Amniotic stem cell (primary cell): ENCODE measurements at places on chromosomes 2 and 18.

DNA sequence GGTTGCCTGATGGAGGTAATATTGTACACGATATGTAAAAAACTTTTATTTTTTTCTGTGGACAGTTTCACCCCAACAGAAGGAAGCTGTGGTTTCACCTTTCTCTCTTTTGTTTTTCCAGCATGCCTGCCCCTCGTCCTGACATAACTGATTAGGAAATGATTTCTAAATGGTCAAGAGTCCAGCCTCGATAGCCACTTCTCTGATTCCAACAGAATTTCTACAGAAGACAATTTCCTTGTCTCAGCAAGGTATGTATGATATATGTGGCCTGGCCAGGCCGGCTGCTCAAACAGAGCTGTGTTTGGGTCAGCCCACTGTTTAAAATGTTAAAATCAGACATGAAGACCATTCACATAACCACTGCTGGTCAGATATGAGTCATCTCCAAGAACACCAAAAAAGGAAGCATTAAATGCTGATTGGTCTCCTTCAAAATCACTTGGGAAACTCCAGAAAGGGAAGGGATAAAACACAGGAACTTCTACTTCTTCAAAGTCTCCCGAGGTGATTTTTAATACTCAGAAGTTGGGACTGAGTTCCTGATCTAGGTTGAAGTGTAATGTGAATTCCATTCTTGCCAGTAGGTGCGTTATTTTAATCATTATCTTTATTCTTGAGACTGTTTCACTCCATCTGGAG lies 22.3 kb downstream of the ATP8B1 start:
- DNase-seq, result peak; percentile 36

GRCh38 chr2:15334644-15335326 lies 226.3 kb downstream of the NBAS start:
- no peak for DNase-seq

DNA sequence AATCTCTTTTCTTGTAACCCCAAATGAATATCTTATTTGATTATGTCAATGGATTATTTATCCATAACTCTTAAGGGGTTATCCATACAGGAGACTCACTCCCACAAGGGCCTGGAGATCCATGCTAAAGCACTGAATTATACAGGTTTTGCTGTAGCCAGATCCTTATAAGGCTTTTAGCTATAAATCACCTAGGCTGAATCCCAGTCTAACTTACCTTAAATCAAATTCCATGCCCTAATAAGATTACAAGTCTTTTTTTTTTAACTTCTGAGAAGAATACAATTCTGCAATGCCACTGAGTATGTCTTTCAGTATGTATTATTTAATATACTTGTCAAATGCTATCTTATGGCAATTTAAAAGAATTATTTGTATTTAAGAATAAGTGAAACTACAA lies 340.5 kb downstream of the NBAS start:
- no peak for DNase-seq

DNA sequence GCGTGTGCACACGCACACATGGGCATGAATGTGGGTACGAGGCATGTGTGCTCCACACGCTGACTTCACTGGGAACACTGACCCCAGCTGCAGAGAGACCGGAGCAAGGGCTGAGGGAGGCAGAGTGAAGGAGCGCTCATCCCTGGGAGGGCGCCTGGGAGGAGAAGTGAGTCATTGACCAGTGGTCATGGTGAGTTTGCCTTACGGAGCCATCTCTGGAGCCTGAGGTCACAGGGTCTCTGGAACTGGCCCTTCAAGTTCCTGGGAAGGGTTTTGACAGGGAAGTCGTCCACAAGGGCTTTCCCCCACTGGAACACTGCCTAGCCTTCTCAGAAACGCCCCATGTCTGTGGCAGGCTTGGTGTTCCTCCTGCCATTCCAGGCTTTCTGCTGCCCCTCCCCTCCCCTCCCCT lies 14.3 kb upstream of the TMEM185B start:
- no peak for DNase-seq

GRCh38 chr2:36568516-36569246 lies 29.3 kb downstream of the FEZ2 start:
- DNase-seq, result no peak

DNA sequence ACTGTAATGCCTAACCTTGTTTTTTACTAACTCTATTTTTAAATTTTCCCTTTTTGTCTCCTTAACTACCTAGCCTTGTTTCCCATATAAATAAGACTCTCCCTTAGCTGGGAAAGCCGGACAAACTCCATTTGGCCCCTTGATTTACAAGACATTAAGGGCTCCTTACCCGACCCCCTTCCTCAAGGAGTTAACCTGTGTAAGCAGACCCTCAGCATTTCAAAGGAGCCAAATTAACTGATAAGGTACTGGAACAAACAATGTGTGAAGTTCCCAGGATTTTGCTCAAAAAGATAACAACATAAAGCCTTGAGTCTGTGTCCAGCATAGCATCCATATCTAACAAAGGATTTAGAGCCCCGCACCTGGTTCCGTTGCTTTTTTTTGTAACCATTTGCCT lies 59.6 kb upstream of the C2orf15 start:
- no peak for DNase-seq

GRCh38 chr2:25426326-25426725 lies 84.6 kb upstream of the DNMT3A start:
- DNase-seq, result no peak

DNA sequence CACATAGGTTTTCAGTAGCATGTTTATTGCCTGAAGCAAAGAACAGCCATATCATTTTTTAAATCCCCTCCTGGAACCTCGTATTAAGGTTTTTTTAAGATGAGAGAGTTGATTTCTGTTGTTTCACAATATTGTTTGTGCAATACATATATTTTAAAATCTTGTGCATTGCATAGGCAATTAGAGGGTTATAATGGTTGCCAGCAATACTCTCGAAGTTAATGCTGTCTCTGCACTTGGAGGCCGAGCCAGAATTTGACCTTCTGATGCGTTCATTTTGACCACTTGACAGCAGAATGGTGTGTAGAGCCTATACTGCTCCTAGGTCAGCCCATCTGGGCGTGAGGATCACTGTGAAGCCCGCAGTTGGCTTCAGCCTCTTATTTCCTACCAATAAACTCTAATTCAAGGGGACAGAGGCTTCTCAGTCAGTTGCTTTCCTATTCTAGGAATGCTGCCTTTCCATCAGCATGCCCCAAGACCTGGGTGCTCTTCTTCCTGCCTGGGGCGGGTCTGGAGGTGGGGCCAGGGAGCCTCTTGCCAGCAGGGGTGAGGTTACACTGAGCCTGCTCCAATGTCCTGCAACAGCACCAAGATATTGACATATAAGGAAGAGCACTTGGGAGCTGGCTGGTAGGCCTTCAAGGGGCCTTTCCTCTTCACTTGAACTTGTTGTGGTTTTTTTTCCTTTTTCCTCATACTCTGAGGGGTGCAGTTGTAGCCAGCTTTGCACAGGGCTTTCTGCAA lies 91.4 kb upstream of the BCL2L11 start:
- DNase-seq, result no peak

GRCh38 chr18:67428805-67429204 lies 87.7 kb downstream of the DSEL start:
- DNase-seq, result peak; percentile 52

GRCh38 chr2:120673571-120674061 lies 62.1 kb upstream of the GLI2 start:
- DNase-seq, result no peak

GRCh38 chr2:179049546-179050311 lies at the start of gene CCDC141:
CCDC141 (minus strand) TSS chr2:179050137; CDS start chr2:179049941, 196 bp downstream.
- DNase-seq, result no peak

DNA sequence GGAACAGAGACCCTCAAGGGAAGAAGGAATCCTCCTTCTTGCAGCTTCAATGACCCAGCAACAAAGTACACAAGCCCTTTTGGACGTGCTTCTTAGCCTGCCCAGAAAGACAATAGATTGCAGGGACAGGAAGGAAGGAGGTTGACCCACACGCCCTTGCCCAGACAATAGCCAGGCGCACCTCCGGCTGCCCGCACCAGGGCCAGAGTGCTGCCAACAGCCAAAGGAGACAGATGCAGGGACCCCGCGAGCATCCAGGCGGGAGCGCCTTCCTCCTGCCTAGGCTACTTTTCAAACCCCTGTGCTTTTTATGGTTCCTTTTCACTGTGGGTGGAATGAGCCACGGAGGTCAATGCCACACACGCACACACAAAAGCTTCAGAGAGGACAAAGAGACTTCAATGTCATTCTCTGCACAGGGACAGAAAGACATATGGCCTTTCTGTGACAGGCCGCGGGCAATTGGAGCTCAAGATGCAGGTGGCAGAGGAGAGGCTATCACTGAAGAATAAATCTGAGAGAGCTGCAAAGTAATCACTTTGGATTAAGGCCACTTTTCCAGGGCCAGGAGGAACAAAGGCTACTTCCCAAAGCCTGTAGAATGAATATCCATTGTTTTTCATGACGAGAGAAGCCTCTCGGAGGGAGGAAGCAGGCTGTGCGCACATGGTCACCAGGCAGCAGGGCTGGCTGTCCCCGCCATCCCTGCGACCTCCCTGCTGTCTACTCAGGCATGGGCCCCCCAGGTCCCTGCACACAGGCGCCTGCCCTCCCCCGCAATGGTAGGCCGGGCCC lies 300.6 kb downstream of the EIPR1 start:
- DNase-seq, result no peak

DNA sequence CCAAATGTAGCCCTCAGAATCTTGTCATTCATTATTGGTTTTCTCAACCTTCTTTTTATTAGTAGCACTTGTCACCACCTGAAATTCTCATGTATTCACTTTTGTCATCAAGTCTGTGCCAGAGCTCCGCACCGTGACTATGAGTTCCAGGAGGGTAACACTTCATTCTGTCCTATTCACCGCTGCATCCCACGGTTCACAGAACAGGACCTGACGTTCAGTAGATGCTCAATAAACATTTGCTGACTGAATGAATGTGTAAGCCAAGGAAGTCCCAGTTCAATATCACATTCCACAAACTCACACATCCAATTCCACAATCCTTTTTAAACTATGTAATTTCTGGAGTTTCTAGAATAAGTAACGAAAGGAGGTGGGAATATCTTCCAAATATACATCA lies 65.5 kb downstream of the MOGAT1 start:
- DNase-seq, result no peak

DNA sequence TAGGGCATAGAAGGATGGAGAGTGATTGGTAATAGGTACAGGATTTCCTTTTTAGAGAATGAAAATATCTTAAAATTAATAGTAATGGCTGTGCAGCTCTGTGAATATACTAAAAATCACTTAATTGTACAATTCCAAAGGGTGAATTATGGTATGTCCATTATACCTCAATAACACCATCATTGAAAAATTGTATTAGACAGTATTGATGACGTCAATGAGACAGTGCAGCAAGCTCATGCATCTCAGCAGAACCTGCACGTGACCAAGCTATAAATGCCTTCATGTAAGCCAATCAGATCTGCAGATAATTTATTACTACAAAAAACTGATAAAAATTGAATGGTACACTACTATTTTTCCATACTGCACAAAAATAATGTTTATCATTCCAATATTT lies 354.4 kb upstream of the CDH19 start:
- no peak for DNase-seq

- peak; percentile 6 for DNase-seq
Measured at GRCh38 chr18:69401226-69401971, 711 bp downstream of the DOK6 start.

DNA sequence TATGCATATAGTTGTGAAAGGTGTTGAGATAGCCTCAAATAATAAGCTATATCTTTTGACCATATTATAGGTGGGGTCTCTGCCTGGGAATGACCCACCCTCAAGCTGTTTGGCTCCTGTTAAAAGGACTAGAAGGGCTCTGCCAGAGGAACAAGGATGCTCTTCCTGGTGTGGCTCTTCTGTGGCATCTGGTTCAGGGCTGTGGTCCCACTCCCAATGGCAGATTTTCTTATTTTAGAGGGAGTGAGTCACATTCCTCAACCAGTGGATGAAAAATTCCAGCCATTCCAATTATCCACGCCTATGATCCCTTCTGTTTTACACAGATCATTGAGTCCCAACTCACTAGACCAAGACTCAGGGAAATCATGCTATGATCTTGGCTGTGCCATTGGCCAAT lies 119.9 kb downstream of the PARD3B start:
- DNase-seq, result no peak

DNA sequence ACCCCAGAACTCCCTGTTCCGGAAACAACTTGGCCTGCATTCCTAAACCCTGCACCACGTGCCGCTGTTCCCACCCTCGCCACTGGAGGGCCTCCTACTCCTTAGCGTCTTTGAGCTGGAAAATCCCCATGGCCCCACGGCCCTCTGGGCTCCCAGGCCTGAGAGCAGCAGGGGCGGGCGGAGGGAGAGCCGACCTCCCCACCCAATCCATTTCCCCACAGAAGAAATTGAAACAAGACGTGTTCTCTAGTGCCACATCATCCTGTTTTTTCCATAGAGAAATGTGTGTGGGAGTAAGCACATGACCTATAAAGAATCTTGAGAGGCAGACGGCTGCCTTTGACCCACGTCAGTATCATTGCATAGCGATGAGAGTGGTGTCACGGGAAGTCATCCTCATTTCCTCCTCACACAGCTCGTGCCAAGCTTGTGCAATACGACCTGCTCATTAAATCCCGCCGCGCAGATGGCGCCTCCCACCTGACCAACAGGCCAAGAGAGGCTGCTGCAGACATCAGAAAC lies 79.2 kb downstream of the LAMA1 start:
- DNase-seq, result peak; percentile 97

GRCh38 chr2:74778381-74779264 lies 55.3 kb upstream of the HK2 start:
- no peak for DNase-seq

GRCh38 chr18:74453642-74454198 lies 3.4 kb downstream of the DIPK1C start:
- DNase-seq, result no peak

DNA sequence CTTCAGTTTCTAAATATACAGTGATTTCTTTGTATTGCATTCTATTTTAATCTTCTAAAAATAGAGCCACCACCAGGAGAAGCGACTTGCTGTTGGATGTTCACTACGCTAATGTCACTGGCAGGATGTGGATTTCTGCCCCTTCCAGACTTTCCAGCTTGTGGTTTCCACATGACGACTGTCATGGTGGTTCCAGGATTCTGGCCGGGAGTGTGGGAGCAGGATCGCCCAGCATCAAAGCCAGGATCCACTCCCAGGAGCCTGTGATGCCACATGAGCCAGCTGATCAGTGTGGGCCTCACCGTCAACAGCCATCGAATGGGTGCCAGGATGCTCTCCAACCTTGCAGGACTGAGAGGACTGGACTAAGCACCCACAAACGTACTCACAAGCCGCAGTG lies 148.8 kb downstream of the HDAC4 start:
- no peak for DNase-seq

DNA sequence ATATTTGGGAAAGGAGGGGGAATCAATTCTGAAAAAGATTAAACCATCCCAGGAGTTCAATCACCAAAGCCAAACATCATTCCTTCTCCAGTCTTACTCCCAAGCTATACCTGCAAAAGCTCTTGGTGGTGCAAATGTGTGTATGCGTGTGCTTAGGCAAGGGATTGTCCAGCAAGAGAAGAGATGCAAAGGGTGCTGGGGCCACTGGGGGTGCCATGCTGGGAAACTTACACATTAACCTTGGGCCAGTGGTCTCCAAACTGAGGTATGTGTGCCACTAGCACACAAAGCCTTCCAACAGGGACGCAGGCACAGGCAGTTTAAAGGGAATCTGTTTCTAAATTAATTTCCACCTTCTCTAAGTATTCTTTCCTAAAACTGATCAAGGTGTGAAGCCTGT lies 307.9 kb downstream of the NBAS start:
- DNase-seq, result no peak

- DNase-seq, result no peak
Measured at GRCh38 chr2:113200236-113200635, 26.5 kb downstream of the PSD4 start.
